ENCODE measurements at places on chromosomes 4 and X.

DNA sequence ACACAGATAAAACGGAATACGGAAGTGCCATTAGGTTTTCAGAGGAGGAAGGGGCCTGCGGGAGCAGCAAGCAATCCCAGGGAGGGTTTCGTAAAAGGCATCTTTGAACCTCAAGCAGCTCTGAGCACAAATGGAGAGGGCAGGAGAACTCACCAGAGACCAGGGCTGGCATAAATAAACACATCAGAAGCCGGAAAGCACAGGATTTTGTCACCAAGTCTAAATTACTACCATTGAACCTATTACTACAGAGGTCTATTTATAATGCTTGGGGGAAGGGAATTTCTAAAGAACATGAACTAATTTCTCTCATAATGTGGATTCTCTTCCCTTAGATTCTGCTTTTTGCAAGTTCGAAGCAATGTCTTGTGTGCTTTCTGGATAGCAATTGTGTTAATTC, 39.6 kb upstream of the MBTPS2 start:
- no peak for DNase-seq

GRCh38 chr4:59553721-59554091, 1646.4 kb upstream of the ADGRL3 start:
- no peak for DNase-seq

DNA sequence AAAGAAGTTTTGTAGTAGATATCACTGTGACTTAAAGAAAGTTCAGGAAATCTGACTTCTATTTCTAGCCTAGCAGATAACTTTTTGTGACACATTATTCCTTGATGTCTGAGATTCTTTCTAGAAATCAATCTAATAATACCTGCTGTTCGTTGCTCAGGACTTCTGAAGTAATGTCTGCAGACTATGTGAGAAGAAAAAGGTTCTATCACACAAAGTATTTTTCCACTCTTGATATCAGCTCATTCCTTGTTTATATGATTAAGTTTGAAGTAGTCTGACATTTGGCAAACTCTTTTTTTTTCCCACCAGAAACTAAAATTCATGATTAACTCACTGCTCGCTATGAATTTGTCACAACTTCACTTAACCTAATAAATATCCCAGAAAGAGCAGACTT, 56.6 kb downstream of the TLL1 start:
- DNase-seq, result no peak

GRCh38 chrX:6898371-6898770, 249.1 kb upstream of the STS start:
- DNase-seq, result no peak

DNA sequence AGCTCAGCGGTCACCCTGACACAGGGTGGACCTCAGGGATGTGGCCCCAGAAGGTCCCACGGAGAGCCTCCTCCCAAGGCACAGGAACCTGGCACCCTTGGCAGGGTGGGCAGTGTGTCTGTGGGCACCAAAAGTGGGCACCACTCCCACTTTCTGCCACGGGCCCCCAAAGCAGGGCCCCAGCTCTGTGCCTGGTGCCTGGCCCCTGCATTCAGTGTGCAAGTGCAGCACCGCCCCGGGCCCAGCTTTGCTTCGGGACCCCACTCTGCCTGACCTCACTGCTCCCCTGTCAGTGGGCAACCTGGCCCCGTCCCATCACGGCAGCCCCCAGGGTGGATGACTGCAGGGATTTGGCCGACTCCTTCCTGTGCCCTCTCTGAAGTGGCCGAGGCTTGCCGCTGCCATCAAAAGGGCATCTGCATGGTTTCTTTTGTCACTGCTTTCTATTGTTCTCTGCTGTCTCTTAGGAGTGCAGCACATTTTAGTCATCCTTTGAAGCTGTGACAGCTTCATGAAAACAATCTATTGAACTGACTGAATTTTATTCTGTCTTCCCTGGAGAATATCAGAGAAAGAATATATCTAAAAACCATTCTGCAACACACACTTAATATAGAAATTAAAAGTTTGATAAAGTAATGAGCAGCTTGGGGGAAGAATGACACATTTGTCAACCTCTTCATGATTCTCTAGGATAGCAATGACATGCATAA, 302.4 kb downstream of the FAM47B start:
- no peak for DNase-seq

GRCh38 chrX:19869193-19869592, 18.2 kb downstream of the SH3KBP1 start:
- no peak for DNase-seq

- DNase-seq, result no peak
These were observed 157.5 kb downstream of the NKX6-1 start for GRCh38 chr4:84341559-84341958.

Data from activated naive CD8-positive, alpha-beta T cell treated with anti-CD3 and anti-CD28 coated beads, Interleukin-2, amount 50 U/mL, for 16 hours (primary cell).